ENCODE measurements at places on chromosomes 3 and 15.

- peak overlapping the region; percentile 1 for H3K4me3 ChIP-seq
- no peak for DNase-seq
- H3K4me1 ChIP-seq = peaks cover 77% of the 10 kb centered on the region
- peak overlapping the region; percentile 44 for H3K27ac ChIP-seq
- H3K36me3 ChIP-seq = no peaks in the 10 kb centered on the region
These were observed 374.6 kb upstream of the CFAP20DC start for GRCh38 chr3:59424268-59425010.

GRCh38 chr3:84683493-84683892 lies 275.3 kb upstream of the CADM2 start:
- H3K4me1 ChIP-seq = no peaks in the 10 kb centered on the region
- no peak for DNase-seq
- H3K27me3 ChIP-seq = no peaks in the 10 kb centered on the region
- no peak overlapping the region for H3K27ac ChIP-seq
- no peaks in the 10 kb centered on the region for H3K36me3 ChIP-seq

- H3K27me3 ChIP-seq = peaks cover 3% of the 10 kb centered on the region
- no peaks in the 10 kb centered on the region for H3K4me1 ChIP-seq
- DNase-seq = no peak
These were observed 8.8 kb downstream of the SLC6A20 start for GRCh38 chr3:45787551-45787950.

DNA sequence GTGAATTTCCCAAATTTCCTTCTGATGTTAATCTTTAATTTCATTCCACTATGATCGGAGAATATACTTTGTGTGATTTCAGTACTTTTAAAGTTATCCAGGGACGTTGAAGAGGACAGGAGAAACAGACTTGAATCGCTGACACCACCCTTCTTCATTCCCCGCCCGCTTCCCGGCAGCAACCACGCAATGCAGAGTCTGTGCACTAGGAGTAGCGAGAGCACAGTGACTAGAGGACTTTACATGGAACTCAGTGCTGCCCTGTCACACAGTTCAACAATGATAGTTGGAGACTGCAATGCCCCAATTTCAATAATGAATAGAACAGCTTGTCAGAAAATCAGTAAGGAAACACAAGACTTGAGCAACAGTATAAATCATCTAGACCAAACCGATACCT lies 73.9 kb downstream of the RNF13 start:
- no peak for DNase-seq
- peaks cover 50% of the 10 kb centered on the region for H3K36me3 ChIP-seq
- peaks cover 24% of the 10 kb centered on the region for H3K4me1 ChIP-seq

GRCh38 chr15:101641129-101641764 lies 10.9 kb downstream of the TM2D3 start:
- peak overlapping the region; percentile 64 for H3K27ac ChIP-seq
- H3K4me1 ChIP-seq = peaks cover 31% of the 10 kb centered on the region
- peaks cover 94% of the 10 kb centered on the region for H3K36me3 ChIP-seq
- DNase-seq = peak; percentile 73
- no peak overlapping the region for H3K4me3 ChIP-seq

- no peak for DNase-seq
- peaks cover 14% of the 10 kb centered on the region for H3K4me1 ChIP-seq
- no peak overlapping the region for H3K27ac ChIP-seq
- no peak overlapping the region for H3K4me3 ChIP-seq
- peaks cover 15% of the 10 kb centered on the region for H3K27me3 ChIP-seq
These were observed 30.6 kb upstream of the CP start for GRCh38 chr3:149252272-149252671.

GRCh38 chr15:100310513-100311153 lies 31.1 kb downstream of the ADAMTS17 start:
- no peak overlapping the region for H3K27ac ChIP-seq
- peaks cover 21% of the 10 kb centered on the region for H3K4me1 ChIP-seq
- DNase-seq = no peak
- peaks cover 16% of the 10 kb centered on the region for H3K36me3 ChIP-seq
- no peak overlapping the region for H3K4me3 ChIP-seq
- no peaks in the 10 kb centered on the region for H3K27me3 ChIP-seq

DNA sequence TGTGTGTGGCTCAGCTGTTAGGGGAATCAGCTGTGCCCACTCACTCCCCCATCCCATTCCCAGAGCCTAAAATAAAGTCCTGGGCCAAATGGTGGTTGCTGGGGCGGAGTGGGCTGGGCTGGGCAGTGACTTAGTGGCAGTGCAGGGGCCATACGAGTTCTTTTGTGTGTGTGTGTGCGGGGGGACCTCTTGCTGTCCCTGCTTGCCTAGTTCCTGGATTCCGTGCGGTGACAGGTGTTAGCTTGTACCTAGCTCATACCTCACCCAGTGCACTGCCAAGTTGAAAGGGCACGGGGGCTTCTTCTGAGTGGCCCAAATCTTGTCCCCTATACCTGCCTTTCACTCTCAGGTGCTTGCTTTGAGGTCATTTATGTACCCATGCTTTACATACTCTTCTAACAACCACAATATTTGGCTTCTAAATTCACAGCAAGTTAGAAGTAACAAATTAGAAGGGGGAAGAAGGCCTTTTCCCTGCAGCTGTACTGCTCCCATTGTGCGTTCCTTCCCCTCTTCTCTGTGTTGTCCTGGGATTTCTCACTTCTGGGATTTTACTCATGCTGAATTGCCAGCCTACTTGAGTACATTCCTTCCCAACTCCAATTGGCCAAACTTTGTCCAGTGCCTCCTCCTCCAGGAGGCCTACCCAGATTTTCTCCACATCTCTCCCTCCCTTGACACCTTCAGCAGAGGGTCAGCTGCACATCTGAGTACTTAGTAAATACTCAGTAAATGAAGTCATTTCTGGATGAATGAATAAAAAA lies 66.3 kb upstream of the POLG start:
- peak overlapping the region; percentile 27 for H3K4me3 ChIP-seq
- no peak for DNase-seq
- H3K27ac ChIP-seq = no peak overlapping the region
- peaks cover 14% of the 10 kb centered on the region for H3K4me1 ChIP-seq

DNA sequence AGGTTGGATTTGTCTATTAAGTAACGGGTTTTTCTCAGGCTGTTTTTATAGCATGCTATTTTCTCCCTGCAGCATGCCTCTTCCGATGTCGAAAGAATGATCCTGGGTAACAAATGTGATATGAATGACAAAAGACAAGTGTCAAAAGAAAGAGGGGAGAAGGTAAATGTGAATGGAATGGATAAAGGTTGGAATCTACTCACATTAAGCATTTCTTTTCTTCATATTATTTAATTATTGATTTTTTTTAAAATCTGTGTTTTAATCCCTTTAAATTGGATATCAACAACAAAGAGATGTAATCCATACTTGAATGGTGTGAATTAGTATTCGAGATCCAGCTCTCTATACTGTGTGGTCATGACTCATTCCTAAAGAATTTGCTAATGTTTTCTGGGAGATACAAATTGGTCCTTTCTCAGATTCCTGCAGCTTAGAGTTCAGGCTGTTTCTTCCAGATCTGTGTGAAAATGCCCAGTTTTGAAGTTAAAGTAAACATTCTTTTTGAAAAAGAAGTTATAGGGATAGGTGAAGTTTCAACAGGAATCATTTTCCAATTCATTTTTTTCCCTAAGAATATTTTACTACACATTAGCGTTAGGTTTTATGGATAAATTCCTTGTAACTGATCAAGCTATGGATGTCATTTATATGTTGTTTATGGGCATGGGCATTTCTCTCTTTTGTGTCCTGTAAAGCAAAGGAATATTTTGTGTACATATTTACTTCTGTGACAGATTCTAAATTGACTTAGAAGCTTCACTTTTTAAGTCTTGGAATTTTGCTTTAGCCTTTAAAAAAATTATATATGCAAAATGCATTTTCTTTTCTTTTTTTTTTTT lies 20.8 kb upstream of the APH1B start:
- peaks cover 23% of the 10 kb centered on the region for H3K4me1 ChIP-seq
- no peak overlapping the region for H3K4me3 ChIP-seq
- H3K36me3 ChIP-seq = peaks cover 92% of the 10 kb centered on the region
- DNase-seq = no peak
- H3K27ac ChIP-seq = no peak overlapping the region
- no peaks in the 10 kb centered on the region for H3K27me3 ChIP-seq

GRCh38 chr15:75578173-75578947 lies 755 bp downstream of the PTPN9 start:
- peaks cover 11% of the 10 kb centered on the region for H3K36me3 ChIP-seq
- no peaks in the 10 kb centered on the region for H3K27me3 ChIP-seq
- peak overlapping the region; percentile 92 for H3K4me3 ChIP-seq
- H3K4me1 ChIP-seq = peaks cover 25% of the 10 kb centered on the region
- DNase-seq = peak; percentile 60
- H3K27ac ChIP-seq = peak overlapping the region; percentile 94

- DNase-seq = no peak
- no peak overlapping the region for H3K4me3 ChIP-seq
- H3K27me3 ChIP-seq = no peaks in the 10 kb centered on the region
- peaks cover 12% of the 10 kb centered on the region for H3K36me3 ChIP-seq
These were observed 514.9 kb upstream of the DPPA4 start for GRCh38 chr3:109852283-109852682.
